ENCODE measurements at places on chromosomes 3 and 15.

- DNase-seq, result no peak
Measured at GRCh38 chr3:27043328-27043955, 325.7 kb downstream of the NEK10 start.

DNA sequence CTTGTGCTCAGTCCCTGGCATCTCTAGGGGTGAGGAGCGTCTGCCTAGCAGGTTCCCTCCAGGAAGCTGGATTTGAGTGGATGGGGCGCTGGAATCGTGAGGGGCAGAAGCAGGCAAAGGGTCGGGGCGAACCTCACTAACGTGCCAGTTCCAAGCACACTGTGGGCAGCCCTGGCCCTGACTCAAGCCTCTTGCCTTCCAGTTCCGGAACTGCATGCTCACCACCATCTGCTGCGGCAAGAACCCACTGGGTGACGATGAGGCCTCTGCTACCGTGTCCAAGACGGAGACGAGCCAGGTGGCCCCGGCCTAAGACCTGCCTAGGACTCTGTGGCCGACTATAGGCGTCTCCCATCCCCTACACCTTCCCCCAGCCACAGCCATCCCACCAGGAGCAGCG, 5.0 kb downstream of the RHO start:
- DNase-seq, result no peak

- no peak for DNase-seq
Measured at GRCh38 chr15:48630245-48630644, 15.3 kb downstream of the FBN1 start.

DNA sequence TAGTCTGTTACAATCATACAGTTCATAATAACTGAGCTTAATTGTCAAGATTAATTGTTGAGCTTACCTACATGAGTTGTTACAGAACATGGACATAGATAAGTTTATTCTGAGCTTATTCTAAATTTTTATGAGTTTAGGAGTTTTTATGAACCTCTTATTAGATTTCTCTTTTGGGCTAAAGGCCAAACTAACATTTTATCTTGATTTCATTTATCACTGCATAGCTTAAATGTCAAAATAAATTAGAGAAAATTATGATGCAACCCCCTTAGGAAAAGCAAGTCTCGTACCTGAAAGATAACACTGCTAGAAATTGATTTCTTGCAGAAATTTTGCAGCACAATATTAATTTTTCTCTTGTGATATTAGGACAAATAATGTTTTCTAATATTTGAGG, 54.5 kb downstream of the CNTN6 start:
- DNase-seq, result no peak

DNA sequence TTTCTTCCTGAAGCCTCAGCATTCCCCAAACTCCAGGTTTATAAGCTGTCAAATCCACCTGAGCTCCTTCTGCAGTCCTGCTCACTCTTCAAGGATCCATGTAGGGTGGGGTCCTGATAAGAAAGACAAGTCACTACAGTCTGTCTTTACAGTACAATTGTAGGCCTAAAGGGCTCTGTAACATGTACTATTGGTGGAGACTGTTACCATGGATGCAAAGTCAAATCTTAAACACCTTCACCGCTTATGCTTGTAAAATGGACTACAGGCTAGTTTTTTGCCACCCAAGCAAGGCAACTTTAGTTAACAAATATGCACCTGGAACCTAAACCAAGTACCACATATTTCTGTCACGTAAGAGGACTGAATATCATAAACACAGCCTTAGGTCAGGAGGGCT, 44.7 kb downstream of the CBLB start:
- no peak for DNase-seq

DNA sequence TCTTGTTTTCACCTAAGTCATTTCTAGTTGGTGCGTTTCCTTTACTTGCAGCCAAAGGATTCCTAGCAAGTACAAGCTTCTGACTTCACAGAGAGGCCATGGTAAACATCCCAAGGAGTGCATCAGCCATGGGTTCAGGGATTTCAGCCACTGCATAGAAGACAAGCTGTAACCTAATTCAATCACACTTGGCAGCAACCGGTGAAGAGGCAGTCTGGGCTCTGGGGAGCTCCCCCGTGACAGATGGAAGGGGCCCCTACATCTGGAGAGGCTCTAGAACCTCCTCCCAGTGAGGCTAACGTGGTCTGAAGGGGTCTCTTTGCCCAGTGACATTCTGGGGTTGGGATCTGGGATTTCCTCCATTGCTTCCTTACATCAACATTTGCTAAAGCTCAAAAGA, 8.4 kb upstream of the SNRPA1 start:
- DNase-seq, result no peak

GRCh38 chr3:196620161-196620604, 19.3 kb upstream of the NRROS start:
- DNase-seq, result no peak

- DNase-seq, result no peak
Measured at GRCh38 chr3:123724306-123724705, 139.5 kb upstream of the HACD2 start.
